Mucosa of descending colon (tissue), 3 donors: ENCODE measurements at places on chromosomes 11 and 22.

DNA sequence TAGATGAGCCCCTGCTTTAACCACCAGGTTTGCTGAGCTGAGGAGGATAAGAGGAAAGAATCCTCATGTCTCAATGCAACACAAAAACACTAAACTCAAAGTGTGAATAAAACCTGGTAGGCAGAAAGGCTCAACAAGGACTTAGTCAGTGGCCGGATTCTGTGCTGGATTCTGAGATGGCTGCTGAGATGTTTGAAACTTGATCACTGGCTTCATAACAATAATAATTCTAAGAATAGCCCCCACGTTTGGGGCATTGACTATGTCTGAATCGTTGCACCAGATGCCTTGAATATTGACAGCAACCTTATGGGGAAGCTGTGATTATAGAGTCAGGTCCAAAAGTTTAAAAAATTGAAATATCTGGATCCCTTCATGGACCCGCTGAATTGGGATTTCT is 4.6 kb downstream of the DKK3 start:
- DNase-seq = no peak

DNA sequence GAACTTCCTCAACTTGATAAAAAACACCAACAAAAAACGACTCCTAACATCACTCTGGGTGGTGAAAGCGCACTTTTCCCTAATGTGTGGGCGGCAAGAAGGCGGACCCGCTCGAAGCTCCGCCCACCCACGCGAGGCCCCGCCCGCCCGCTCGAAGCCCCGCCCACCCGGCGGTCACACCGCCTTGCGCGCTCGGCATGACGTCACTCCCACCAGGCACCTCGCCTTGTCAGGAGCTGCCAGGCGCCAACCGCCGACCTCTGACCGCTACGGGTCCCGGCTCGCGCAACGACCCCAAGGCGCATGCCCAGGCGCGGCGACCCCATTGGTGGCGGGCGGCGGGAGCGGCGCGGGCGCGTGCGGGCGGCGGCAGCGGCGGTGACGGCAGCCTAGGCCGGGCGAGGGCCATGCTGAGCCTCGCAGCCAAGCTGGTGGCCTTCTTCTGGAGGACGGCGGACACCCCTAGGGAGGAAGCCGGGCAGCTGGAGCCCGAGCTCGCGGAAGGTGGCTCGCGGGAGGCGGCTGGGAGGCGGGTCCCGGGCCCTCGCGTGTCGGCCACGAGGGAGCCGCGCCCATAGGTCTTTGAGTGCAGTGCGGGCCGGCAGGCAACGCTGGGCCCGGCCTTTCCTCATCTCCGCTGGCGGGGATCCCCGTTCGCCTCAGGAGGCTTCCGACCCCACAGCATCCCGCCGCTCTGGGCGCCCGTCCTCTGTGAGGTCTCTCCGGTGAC is at the start of gene MOV10L1:
MOV10L1 (plus strand) TSS at position 325 of the 730 bp plus-strand sequence; CDS start at position 408, 83 bp downstream.
- no peak for DNase-seq

DNA sequence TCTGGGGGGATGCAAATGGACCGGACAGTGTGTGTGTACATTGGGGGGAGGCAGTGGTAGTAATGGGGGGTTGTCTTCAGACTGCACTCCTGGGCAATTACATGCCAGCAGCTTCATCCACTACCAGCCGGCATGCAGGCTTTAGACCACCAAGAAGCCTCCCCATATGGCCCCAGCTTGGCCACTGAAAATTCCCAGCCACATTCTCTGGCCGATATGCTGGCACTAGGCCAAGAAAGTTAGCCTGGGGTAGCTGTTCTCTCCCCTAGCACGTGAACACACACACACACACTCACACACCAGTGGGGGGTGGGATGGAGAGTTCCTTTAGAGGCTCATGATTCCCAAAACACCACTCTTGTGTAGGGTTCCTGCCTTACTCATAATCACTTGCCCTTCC is 3.6 kb upstream of the ROBO3 start:
- no peak for DNase-seq

- peak; percentile 85 for DNase-seq
These were observed at the start of gene PPP2R1B for GRCh38 chr11:111765984-111766833. PPP2R1B (minus strand) TSS chr11:111766389; CDS start chr11:111766361, 28 bp downstream.

DNA sequence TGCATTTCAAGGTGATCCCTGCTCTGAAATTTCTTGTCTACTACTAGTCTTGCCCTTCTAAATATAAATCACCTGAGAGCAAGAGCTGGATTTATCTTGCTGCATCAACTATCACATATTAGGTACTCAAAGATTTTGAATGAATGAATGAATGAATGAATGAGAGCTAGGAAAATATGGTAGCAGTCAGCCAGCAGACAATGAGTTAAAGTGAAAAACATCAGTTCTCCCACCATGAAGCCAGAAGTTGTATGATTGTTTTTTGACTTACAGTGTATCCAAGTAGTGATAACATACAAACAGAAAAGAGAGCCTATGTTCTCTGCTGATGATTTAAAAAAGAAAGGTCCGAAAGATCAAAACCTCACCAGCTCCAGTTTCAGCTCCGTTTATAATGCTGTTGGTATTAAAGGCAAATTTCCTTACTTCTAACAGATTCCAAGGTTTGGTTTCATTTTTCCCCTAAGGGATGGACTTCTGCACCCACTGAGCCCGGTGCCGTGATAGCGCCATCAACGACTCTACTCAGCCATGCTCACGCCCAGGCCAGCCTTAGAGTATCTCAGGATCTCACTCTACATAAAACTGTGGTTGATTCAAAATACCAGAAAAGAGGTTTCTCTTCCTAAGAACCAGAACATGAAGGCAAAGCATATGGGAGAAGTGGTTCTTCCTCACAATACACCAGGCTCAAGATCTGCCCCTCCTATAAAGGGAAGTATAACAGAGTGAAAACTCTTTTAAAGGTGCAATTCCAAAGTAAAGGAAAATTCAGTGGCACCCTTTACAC is 92.0 kb downstream of the SGSM3 start:
- no peak for DNase-seq

- DNase-seq = peak; percentile 89
These were observed 2.4 kb upstream of the WNT11 start for GRCh38 chr11:76208438-76209374.

GRCh38 chr22:49209452-49210195 is 618.0 kb downstream of the BRD1 start:
- DNase-seq = no peak

GRCh38 chr22:42805998-42806830 is 50.9 kb downstream of the ARFGAP3 start:
- DNase-seq = no peak

DNA sequence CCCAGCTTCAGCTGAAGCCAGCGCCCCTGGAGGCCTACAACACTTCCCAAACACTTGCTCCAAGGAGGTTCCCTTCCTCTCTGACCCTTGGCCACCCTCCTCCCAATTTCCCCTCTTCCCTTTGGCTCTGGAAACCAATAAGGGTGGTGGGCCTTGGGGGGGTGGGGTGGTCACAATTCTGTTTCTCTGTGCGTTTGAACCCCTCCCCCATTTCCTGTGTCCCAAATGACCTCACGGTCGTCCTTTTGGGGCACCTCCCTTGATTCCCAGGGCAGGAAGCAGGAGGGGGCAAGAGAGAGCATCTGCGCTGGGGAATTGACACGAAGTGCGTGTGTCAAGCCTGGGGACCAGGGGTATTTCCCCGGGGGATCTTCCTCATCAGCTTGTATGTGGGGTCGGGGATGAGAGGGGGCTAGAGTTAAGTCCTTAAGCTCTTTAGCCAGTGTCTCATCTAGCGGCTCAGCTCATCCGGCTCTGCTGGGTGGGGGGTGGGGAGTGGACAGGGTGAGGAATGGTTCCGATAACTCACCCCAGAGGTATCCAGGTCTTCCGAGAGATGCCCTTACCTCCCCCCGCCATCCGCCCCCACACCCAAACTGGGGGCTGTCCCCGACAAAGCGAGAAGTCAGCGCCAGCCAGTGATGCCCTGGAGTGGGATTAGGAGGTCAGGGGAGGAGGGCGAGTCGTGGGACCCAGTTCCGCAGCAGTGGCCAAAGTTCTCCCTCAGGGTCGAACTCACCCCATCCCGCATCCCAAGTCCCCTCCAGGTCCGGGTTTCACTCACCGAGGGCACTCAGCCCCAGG is 587 bp downstream of the ESAM start:
- DNase-seq = no peak

DNA sequence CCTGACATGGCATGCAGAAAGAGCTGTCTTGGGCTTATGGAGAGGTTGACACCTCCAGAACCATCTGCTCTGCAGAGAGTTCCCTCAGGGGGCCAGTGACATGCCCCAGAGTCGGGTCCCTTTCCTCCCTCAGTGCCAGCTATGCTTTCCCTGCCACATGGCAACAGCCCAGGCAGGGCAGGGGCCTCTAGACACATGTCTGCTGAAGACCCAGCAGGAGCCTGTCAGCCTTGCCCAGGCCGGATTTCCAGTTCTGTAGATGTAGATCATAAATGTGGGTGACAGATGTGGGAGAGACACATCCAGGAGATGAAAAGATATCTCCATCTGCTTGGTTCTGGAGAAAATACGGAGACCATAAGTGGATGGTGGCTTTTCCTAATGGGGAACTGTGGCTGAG is 25.5 kb downstream of the NAV2 start:
- DNase-seq = no peak

GRCh38 chr11:104995001-104995408 is 26.6 kb upstream of the CASP4 start:
- DNase-seq = no peak

DNA sequence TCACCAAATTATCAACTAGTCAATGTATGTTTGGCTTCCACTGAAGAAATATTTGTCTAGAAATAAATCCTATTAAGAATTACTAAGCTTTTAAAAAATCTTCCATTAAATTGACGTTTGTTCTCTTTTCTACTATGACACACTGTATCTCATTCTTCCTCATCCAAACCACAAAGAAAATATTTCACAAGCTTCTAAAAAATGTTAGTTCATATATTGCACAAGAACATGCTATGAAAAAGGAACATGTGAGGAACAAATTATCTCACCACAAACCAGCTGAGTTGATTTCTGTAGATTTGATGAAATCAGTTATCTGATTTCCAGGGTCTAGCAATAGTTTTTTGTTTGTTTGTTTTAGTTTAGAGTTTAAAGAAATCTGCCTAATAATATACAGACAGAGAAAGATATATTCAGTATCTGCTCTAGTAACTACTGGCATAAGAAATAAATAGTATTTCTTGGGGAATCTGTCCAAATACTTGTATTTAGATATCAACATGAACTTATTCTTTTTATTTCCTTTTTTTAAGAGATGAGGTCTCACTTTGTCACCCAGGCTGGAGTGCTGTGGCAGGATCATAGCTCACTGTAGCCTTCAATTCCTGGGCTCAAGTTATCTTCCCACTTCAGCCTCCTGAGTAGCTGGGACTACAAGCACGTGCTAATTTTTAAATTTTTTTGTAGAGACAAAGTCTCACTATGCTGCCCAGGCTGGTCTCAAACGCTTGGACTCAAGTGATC is 161.7 kb downstream of the ATG16L2 start:
- no peak for DNase-seq

GRCh38 chr11:121323046-121323607 is 30.6 kb downstream of the SC5D start:
- no peak for DNase-seq

- DNase-seq = no peak
These were observed 12.9 kb downstream of the PCSK7 start for GRCh38 chr11:117219001-117219400.

- peak; percentile 68 for DNase-seq
These were observed 33.3 kb downstream of the MICAL2 start for GRCh38 chr11:12143461-12144258.

- no peak for DNase-seq
These were observed 307.2 kb upstream of the MPPED2 start for GRCh38 chr11:30893318-30893717.

GRCh38 chr22:44067033-44067432 is 42.9 kb downstream of the PARVB start:
- DNase-seq = no peak

DNA sequence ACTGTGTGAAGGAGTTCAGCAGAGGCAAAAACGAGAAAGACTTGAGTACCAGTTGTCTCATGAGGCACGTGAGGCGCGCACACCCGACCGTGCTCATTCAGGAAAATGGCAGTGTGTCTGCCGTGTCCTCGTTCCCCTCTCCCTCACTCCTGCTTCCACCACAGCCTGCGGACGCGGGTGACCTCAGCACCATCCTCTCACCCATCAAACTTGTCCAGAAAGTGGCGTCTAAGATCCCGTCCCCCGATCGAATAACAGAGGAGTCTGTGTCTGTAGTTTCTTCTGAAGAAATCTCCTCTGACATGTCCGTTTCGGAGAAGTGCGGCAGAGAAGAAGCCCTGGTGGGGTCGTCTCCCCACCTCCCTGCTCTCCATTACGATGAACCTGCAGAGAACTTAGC is 30.4 kb downstream of the ZBED4 start:
- DNase-seq = no peak

DNA sequence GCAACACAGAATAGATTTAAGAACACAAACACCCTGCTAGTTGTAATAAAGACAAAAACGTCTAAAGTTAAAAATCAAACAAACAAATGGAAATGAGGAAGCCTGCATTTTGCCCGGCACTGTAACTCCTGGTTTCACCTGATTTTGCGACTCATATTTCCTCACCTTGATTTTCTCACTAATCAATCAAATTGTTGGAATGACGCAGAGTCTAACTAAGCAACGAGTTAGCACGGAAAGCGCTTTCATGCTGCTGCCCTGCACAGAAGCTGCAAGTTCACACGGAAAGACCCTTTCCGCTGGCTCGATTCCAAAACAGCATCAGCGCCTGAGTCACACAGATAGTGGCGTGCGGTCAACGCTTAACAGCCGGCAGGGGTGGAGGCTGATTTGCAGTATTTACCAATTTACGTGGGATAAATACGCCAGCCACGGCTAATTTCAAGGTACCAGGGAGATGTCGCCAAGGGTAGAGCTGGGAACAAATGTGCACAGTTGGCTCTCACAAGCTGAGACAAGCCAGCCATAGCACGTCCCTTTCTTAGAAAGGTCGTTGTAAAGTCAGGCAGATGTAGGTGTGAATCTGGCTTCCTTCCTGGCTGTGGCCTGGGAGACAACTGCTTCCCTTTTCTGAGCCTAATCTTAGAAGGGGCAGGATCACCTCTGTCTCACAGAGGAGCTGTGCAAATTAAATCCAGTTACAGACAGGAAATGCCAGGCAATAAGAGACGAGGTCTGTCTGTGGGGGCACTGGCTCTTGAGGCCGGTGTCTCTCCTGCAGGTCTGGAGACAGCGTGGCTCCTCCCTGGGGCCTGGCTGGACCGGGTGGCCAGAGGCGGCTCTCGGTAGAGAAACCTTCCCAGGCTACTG is 76.9 kb upstream of the TTLL12 start:
- peak; percentile 67 for DNase-seq

- no peak for DNase-seq
These were observed 12.8 kb upstream of the NUCB2 start for GRCh38 chr11:17263769-17264168.
